GM04503 (cell line): ENCODE measurements at places on chromosomes 6 and 20.

GRCh38 chr6:17015551-17016381, 86.1 kb upstream of the STMND1 start:
- no peak for DNase-seq

DNA sequence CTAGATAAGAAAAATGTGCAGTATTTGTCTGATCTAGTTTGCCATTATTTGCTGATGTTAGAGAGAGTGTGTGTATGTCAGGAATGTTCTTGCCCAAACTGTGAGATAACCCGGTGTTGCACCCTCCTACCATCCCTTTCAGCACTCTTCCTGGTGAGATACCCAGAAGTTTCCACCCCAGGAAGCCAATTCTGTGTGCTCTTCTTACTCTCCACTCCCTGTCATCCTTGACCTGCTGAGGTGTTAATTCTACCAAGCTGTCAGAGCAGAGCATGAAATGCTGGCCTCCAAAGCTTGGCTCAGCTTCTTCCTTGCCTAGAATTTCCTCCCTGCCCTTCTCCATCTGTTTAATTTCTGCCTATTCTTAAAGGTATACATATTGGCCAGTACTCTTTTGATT, 237.3 kb upstream of the CNR1 start:
- no peak for DNase-seq

- DNase-seq, result no peak
Measured at GRCh38 chr6:4858194-4859015, 82.2 kb downstream of the CDYL start.

DNA sequence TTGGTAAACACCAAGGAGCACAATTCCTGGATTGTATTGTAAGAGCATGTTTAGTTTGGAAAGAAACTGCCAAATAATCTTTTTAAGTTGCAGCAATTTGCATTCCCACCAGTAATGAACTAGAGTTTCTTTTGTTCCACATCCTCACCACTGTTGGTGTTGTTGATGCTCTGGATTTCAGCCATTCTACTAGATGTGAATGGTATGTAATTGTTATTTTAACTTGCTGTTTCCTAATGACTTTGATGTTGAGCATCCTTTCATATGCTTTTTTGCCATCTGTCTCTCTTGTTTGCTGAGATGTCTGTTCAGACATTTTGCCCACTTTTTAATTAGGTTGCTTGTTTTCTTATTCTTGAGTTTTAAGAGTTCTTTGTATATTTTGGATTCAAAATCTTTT, 1654.1 kb downstream of the GRIK2 start:
- no peak for DNase-seq

GRCh38 chr20:32649697-32650400, 23.9 kb downstream of the C20orf203 start:
- DNase-seq, result no peak
